ENCODE measurements at places on chromosomes 2 and 18.

DNA sequence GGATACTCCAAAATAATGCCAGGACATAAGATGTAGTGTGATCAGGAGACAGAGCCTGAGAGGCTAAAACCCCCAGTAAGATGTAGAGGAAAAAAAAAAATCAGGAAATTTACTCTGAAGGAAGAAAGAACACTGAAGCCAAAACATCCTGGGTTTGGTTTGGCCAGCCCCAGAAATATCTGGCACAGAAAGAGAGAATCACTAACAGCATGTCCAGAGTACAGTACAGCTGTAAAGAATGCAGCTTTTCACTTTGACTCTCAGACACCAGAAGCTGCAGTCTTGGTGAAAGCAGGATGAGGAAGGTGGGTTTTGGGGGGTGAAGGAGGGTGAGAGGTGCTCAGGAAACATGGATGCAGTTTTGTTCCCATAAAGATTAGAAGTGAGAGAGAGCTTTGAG is 1577.7 kb upstream of the ACVR2A start:
- no peak for DNase-seq

- no peak for DNase-seq
Measured at GRCh38 chr2:197274349-197274748, 36.2 kb downstream of the ANKRD44 start.

DNA sequence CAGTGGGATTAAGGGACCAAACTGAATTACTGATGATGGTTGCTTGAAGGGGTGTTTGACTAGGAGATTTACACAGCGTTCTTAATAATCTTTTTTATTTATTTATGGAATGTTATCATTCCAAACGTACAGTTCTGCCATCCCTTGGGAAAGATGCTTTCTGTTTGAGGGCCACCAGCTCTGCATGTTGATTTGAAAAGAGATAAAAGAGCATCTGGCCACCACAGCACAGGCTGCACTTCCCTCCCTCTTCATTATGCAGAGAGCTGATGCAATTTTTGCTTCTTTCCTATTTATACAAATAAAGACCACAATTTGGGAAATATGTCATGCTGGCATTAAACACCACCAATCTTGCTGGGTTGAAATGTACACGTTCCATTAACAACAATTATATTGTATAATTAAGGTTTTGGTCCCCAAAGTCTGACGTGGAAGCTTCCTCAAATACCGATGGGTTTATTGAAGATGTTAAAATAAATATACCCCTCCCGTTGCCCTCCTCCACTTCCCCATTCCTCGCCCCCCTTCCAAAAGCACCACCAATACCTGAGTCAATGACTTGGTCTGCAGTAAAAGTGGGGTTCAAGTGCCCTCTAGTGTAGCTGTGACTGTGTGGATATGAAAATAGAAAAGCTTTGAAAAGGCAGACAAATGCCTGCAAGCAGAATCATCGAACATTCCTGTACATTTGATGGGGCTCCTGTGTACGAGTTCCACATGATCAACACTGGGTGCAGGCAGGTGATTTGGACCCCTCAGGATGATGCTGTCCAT is 211.9 kb downstream of the HRH4 start:
- no peak for DNase-seq

DNA sequence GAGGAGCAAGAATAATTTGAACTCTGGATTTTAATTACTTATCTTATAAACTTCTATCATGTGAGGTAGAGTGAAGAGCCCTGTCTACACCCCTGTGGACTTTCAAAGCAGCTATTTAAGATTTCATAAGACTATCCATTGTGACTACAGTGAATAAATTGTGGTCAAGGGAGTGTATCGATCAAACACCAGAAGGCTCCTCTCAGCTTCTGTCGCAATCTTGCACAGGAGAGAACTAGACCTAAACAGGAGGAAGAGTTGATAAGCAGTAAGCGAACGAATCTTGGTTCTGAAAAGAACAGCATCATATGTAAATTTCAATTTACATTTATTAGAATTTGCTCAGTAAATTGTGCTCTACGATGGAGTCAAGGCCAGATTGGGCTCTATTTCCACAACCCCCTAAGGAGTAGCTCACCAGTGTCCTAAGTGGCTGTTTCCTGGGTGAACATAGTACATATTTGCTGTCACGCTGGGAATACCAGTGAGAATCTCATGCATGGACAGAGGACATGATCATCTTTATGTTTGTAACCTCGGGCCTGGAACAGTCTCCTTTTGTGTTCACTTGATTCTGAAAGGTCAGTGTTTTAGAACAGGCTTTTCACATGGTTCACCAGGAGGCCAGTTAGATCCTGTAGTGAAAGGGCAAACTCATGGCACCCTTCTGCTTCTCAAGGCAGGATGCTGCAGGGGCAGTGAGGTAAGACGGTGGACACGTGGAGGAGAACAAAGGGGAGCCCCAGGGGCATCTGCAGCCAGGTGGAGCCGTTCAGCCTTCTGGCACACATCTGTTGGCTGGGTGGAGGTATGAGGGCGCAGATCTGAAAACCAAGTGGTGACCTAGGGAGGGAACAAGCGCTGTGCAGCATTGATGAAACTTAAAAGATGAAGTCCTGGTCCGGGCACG is 33.3 kb downstream of the NPAS2 start:
- DNase-seq: no peak

DNA sequence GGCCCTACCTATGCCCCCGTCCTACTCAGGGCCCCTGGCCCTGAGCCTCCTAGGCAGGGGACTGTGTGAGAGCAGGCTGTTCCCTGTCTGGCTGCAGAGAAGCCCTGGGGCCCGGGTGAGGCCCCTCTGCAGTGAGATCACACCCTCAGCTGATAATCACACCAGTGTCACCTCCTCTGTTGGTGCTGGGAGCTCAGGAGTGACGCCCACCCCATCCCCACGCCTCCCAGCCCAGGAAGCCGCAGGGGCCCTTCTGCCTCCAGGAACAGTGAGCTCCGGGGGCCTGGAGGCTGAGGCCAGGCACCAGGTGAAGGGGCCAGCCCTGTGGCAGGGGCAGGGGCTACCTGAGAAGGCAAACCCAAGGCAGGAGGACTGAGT is 20.0 kb downstream of the KCNIP3 start:
- DNase-seq: no peak

- no peak for DNase-seq
Measured at GRCh38 chr2:119478978-119479295, 45.3 kb downstream of the SCTR start.

- no peak for DNase-seq
Measured at GRCh38 chr2:194706179-194706578, 950.8 kb upstream of the SLC39A10 start.

DNA sequence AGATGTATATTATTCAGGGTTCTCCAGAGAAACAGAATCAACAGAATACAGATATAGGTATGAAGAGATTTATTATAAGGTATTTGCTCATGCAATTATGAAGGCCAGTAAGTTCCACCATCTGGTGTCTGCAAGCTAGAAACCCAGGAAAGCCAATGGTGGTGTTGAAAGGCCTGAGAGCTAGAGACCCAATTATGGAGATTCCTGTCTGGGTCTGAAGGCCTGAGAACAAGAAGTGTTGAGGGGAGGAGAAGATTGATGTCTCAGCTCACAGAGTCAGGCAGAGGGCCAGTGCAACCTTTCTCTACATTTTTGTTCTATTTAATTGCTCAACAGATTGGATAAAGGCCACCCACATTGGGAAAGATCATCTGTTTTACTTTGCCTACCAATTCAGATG is 524.2 kb upstream of the CRIM1 start:
- no peak for DNase-seq

DNA sequence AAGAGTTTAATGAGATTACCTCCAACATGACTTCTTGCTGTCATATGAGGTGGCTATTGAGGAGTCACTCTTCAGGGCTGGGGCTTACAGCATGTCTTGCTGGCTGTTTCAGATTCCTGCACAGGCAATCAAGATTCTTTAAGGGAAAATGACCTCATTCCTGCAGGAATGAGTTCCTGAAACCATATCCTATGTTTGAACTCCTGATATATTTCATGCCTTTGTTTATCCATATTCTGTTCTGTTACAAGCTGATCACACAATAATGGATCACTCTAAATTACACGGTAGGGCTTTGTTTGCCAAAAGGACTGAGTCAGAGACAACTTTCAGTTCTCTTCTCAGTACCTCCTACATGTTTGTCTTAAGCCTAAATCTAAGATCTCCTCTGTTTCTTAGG is 879.8 kb upstream of the PIK3C3 start:
- DNase-seq: peak; percentile 76

DNA sequence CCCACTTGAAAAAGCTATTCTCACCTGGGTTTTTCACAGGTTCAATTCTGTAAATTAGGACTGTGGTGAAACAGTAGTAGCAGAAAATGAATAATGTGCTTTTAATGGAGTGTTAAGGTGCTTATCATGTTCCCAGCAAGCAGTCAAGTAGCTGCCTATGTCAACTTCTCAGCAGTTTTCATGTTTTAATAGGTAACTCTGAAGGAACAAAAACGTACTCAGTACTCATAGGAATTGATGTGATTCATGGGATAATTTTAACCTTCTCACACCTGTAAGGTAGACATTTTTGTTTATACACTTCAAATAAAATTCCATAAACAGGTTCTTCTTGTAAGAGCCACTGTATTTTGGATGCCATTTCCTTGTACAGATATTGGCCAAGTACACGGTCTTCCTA is 801.6 kb downstream of the MBD2 start:
- DNase-seq: no peak

DNA sequence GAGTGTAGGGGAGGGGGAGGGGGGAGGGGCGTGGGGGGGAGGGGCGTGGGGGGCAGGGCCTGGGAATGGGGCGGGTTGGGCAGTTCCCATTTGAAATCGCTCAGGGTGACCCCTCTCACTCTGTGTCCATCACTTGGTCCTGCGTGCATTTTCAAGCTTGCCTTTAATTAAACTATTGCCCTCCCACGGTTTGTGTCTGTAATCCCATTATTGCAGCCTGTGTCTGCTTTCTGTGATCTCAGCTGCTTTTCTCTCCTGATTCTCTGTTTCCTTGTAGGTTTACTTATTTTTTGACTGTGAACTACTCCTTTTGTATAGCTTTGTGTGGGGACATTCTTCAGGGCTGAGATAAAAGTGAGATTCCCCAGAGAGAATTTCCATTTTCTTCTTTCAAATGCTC is 1.3 kb downstream of the DCDC2C start:
- DNase-seq: no peak

DNA sequence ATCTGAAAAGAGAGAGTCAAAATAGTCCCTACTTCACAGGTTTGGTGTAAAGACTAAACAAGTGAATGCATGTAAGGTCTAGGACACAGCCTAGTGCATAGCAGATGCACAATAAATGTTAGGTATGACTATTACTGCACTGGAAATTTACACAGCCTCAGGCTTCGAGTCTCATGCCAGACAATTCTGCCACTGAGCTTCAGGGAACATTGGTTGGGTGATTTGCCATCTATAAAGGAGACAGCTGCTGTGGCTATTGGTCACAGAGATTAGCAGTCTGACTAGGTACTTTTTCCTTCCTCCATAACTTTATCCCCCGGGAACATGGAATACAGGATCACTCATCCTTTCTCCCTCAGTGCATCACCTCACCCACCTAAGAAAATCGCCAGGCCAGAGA is 89.2 kb downstream of the FAM124B start:
- no peak for DNase-seq

DNA sequence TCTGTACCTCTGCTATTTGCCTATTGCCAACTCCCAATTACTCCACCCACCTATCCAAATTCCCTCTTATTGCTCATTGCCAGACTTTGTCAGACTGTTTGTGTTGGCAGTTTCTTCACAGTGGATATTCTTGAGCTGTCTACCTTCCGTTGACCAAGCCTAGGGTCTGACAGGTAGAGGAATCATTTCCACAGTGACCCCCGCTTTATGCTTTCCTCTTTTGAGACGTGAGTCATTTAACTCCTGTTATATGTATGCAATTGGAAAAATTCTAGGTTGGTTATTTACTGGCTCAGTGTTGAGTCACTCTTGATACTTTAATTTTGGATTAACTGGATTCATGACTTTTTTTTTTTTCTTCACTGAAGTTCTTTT is 187.7 kb downstream of the IRS1 start:
- no peak for DNase-seq

- DNase-seq: peak; percentile 15
Measured at GRCh38 chr2:219249203-219249980, 3.7 kb upstream of the TUBA4B start.

DNA sequence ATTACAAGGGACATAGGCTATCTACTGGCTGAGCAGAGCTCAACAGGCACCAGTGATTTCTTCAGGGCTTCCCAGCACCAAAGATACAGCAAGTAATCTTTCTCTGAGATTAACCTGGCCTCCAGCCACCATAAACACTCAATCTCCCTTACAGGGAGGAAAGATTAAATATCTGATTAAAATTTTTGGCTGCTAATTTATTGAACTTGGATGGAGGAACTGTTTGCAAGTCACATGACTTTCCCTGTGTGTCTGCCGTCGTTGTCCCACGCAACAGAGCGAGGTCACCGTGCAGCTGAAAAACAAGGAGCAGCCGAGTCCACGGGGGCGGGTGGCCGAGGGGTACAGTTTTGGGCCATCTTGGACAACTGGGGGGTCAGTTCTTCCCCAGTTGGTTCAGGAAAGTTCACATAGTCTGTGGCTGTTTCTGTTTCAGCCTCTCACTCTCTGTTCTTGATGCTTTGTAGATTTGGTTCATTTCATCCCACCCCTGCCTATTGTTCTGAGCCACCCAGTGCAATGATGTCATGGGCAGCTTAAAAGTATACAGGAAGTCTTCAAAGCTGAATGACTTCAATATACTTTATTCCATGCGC is 186.8 kb upstream of the CTAGE1 start:
- peak; percentile 71 for DNase-seq

DNA sequence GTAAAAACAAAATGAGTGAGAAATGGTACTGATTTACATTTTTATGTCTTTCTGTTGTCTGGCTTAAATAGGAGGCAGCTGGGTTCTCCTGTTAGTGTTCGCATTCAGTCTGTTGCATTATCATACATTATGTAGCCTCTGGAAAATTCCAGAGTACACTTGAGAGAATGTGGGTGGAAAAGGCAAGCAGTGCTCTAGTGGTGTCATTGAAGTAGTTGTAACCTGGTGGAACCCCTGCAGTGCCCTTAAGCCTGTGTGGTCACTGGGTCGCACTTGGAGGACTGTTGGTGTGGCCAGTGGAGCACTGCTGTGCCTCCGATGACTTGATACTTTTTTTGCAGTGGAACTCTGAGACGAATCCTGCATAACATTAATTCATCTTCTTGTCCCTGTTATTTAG is 52.4 kb downstream of the USP14 start:
- no peak for DNase-seq

DNA sequence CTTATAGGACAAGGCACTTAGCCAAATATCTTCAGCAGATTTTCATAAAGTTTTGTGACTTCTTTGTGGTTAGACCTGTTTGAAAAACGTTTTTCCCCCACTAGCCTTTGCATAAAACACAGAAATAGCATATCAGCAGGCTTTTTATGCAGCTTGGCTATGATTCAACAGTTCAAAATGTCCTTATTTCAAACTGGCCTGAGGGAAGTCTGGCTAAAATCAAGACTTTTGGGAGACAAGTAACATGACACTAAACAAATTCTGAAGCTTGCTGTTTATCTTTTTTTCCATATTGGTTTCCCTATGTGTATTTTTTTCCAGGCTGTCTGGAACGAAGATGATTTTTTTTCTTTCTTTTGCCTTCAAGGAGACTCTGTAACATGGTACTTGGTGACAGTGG is 95.1 kb upstream of the L3MBTL4 start:
- DNase-seq: no peak

GRCh38 chr2:13884291-13884976 is 748.1 kb upstream of the LRATD1 start:
- no peak for DNase-seq
